Stimulated activated CD8-positive, alpha-beta memory T cell treated with anti-CD3 and anti-CD28 coated beads, Interleukin-12 subunit alpha, Interleukin-12 subunit beta, amount 100 ng/mL, for 1 hour (primary cell): ENCODE measurements at places on chromosomes 6 and 20.

- no peak for DNase-seq
These were observed 8.4 kb downstream of the MCM3 start for GRCh38 chr6:52276130-52276529.

- DNase-seq = no peak
These were observed 55.4 kb downstream of the RAB44 start for GRCh38 chr6:36752886-36753506.

GRCh38 chr6:193773-194310 is 98.4 kb upstream of the DUSP22 start:
- no peak for DNase-seq

- no peak for DNase-seq
These were observed 129.7 kb upstream of the AHI1 start for GRCh38 chr6:135627092-135627715.

GRCh38 chr6:114000069-114000468 is 29.1 kb upstream of the HDAC2 start:
- no peak for DNase-seq

DNA sequence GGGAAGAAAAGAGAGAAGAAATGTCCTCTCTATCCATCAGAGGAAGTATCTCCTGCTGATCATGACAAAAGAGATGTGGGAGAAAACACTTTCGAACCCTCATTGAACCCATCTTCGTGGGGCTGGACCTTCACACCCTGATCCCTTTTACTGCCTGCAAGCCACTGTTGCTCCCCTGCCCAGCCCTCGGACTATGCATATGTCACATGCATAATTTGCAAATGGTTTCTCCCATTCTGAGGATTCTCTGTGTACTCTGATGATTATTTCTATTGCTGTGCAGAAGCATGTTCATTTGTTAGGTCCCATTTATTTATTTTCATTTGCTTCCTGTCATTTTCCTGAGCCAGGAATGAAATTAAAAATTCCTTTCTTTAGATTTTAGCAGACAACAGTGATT is 64.7 kb downstream of the DNAAF9 start:
- DNase-seq = no peak

GRCh38 chr6:126672649-126673048 is 332.7 kb downstream of the CENPW start:
- no peak for DNase-seq

DNA sequence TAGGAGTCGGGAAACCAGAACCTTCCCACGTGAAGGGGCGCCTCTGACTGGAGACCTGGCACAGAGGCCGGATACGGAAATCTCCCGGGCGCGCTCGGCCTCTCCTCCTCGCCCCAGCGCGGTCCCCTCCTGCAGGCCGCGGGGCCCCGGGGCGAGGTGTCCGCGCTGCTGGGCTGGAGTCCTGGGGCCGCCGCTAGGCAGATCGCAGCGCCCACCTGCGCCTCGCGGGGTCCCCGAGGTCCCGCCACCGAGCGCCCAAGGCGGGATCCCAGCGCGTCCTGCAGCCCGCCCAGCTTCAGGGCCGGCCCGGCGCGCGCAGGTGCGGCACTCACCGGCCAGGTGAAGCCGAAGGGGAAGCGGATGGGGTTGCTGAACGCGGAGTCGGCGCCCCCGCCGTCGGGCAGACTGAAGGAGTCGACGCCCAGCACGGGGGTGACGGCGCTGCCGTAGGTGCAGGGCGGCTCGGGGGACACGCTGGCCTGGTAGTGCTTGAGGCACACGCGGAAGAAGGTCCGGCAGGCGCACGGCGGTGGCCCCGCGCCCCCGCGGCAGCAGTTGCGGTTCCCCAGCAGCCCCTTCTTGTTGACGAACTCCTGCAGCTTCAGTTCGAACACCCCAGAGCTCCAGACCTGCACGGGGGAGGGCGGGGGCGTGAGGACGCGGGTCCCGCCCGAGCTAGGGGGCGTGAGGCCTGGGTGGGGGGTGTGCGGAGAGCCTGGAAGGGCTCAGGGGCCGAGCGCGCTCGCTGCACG is 1.5 kb downstream of the DLL1 start:
- no peak for DNase-seq

DNA sequence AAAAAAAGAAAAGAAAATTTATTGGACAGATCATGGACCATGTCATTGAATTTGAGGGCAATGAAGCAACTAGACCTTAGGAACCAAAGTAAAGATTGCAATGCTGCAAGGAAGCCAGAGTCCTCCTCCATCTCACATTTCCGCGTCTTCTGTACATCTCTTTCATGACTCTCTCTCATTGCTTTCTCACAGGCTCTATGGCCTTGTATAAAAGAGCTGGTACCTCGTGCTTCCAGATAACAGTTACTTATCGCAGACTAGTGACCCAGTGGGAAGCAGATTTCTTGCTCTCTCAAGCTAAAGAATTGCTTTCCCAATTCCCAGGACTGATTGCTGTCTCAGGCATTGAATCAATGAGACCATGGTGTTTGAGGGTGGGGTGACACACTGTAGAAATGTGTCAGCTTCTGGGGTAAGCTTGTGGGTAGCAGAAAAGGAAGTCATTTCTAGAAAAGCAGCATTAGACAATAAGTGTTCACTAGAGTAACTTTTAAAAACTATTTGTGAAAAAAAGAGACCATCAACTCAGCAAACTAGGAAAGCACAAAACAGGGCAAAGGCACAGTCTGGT is 635.3 kb downstream of the UTRN start:
- DNase-seq = no peak

DNA sequence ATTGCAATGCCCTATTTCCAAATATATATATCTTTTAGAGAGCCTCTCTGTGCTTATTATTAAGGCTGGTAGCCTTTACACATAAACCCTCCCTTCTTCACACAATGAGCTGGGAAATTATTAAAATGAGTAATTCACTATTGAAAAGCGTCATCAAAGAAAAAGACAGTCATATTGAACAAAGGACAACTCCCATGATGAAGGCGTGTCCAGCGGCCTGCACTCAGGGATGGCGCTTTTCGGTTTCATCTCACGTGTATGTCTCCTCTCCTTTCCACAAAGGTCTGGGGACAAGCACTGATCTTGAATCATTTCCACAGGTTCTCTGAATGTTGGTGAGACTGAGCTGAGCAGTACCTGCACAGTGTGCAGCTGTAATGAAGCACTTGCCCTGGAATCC is 3.5 kb downstream of the SERPINB9 start:
- DNase-seq = no peak

DNA sequence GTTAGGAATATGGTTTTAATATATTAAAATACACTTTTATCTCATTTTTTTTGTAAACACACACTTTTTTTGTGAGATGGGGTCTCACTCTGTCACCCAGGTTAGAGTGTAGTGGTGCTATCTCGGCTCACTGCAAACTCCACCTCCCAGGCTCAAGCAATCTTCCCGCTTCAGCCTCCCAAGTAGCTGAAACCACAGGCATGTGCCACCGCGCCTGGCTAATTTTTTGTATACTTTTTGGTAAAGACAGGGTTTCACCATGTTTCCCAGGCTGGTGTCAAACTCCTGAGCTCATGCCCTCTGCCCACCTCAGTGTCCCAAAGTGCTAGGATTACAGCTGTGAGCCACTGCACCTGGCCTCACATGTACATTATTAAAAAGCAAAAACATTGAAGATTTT is 10.8 kb downstream of the IPCEF1 start:
- DNase-seq = no peak
